Stimulated activated CD4-positive, alpha-beta T cell treated with anti-CD3 and anti-CD28 coated beads, Interleukin-15, amount 100 ng/mL, for 1 hour (primary cell): ENCODE measurements at places on chromosomes 2 and 18.

- DNase-seq: no peak
Observed at GRCh38 chr2:127158614-127159290, 51.8 kb upstream of the BIN1 start.

- no peak for DNase-seq
Observed at GRCh38 chr18:34444622-34445021, 219.9 kb upstream of the NOL4 start.

- DNase-seq: no peak
Observed at GRCh38 chr18:33022370-33022769, 249.5 kb upstream of the KLHL14 start.

DNA sequence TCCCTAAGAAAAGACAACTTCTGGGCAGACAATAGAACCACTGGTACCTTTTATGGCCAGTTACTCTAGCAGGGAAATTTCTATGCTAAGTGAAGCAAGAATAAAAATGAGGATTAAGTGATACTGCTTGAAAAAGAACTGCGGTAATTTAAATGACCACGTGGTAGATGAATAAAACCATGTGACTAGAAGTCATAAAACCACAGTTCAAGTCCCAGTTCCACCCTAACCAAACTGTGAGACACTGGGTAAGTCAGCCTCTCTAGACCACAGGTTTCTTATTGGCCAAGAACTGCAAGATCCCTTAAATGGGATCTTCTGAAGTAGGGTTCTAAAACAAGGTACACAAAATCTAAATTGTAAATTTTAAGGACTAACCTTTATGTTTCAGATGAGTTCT lies 12.7 kb downstream of the TMEM237 start:
- no peak for DNase-seq

- DNase-seq: no peak
Observed at GRCh38 chr2:218033590-218034496, 31.0 kb upstream of the TNS1 start.

DNA sequence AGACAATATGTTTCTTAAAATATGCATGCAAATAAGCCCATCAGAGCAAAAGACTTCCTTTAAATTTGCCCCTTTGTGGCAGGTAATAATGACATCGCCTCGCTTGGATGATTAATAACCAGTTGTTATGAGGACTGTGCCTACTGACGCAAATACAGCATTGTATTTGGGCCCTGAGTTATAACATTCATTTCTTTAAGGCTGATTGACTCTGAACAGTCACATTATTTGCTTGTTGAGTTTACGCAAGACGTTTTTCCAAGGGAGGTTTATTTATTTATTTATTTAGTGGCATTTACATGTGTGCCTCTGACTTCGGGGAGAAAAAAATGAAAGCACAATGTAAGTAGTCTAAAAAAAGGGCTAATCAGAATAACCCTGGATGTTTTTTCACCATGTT lies 88.3 kb downstream of the SLC8A1 start:
- DNase-seq: no peak

GRCh38 chr2:174015428-174015827 lies 50.3 kb upstream of the SP3 start:
- DNase-seq: no peak

DNA sequence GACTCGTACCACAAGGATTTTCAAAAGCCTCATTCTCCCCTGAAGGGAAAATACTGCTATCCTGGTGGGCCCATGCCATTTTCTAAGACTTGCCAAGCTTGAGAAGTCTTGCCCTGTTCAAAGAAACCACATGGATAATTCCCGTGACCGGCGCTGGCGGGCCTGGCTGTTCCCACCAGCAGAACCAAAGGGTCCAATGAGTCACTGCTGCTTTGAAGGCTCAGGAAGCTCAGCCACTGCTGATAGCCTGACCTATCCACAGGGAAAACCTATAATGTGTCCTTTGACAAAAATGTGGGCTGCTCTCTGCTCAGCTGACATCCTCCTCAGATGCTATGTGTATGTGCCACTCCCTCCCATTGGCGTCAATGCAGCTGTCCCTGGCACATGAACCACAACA lies 137.9 kb upstream of the RAB12 start:
- DNase-seq: no peak

DNA sequence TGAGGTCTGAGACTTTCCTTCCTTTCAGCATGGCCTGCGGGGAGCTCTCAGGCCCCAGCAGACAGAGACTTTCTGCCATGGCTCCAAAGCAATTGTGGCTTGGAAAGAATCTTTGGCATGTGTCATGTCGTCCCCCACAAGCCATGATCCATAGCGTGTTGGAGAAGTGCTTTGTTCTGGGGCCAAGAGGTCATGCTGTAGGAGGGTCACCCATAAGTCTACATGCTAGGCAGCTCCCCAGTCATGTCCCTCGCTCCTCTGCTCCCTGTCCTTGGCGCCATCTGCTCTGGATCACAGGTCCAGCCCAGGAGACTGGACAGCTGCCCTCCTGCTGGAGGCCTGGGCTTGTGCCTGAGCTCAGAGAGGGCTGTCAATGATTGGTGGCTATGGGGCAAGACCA lies 78.8 kb upstream of the LCLAT1 start:
- DNase-seq: no peak

DNA sequence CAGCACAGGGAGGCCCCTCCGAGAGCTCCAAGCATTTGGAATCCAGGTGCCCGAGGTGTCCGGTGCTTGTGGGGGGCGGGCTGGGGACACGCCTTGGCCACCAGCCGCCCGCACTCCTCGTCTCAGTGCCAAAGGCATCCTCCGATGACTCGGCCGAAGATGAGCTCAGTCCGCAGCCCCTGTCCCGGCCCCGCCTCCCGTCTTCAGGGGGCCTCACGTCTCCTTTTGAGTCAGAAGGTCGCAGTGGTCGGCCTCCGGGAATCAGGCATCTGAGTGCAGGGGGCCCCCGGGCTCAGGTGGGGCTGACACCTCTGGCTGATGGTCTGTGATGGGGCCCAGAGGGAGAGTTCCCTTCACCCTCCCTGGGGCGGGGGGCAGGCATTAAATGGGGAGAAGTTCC lies 74.8 kb downstream of the NFATC1 start:
- no peak for DNase-seq

DNA sequence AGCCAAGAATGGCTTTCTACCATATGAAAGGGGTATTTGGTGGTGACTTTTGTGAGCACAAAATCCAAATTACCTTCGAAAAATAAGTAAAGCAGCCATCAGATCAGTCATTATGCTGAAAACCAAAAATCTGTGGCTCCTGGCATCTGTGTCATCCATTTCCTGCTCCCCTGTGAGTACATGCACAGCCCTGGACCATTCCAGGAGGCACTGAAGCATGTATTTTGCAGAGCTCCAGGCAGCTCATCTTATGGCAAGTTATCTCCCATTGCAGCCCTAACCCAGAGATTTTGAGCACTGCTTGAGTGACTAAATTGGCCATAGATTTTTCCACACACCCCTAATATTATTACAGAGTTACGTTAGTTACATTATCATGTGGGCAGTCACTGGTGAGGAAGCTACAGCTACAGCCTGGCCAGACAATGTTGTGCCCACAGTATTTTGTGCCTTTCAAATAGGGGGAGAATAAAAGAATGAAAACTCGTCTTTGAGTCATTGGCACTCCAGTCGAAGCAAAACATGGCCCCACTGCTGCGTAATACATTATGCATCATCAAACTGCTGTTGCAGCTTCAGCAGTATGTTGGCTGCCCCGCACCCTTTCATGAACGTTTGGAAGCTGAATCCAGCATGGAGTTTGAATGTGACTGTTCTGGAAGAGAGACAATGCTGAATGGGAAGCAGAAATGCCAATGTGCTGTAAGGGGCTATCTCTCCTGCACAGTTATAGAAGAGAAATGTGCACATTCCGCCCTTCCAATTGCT lies 702.2 kb downstream of the RNF144A start:
- DNase-seq: no peak

DNA sequence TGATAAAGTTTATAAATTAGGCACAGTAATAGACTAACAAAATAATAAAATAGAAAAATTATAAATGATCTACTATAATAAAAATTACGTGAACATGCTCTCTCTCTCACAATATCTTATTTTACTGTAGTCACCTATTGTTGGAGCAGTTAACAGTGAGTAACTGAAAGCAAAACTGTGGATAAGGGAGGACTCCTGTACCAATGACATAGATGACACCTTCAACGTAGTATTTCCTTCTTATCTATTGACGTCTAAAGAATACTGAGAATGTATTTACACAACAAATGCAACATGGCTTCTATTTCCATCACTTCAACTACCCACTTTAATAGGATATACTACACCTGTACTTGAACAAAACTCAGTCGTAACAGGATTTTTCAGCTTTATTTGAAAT lies 31.5 kb downstream of the HNRNPLL start:
- DNase-seq: no peak

DNA sequence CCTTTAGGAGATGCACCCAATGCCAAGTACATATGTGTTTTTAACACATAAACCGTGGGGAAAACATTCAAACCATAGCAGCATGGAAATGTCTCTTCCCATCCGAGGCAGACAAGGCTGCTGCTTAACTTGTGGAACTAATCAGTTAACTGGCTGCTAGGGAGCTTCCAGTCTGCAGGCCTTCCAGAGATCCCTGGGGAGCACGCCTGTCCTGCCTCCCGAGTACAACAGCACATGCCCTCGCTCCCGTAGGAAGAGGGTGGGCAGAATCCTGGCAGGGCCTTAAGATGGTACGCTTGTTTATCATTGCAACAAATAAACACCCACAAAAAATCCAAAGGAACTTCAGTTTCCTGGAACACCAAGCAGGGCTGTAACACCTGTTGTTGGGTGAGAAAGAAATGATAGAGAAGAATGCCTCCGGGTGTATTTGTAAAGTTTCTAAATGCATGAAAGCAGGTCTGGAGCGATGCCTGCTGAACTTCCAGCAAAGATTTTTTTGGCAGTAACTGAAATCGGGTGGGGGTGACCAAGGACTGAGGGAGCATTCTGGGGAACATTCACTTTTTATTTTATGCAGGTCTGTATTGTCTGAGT lies 56.2 kb downstream of the EDAR start:
- DNase-seq: no peak
